ENCODE measurements at places on chromosomes 2 and 18.

DNA sequence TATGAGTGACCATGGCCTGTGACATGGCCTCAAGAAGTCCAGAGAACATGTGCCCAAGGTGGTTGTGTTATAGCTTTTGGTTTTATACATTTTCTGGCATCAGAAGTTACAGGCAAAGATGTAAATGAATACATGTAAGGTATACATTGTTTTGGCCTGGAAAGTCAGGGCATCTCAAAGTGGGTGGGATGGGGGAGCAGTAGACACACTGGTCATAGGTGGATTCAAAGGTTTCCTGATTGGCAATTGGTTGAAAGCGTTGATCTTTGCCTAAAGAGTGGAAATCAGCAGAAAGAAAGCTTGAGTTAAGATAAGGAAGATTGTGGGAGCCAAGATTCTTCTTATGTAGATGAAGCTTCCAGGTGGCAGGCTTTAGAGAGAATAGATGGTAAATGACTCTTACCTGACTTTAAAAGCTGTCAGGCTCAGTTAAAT, 62.1 kb upstream of the DYNAP start:
- no peak for DNase-seq

DNA sequence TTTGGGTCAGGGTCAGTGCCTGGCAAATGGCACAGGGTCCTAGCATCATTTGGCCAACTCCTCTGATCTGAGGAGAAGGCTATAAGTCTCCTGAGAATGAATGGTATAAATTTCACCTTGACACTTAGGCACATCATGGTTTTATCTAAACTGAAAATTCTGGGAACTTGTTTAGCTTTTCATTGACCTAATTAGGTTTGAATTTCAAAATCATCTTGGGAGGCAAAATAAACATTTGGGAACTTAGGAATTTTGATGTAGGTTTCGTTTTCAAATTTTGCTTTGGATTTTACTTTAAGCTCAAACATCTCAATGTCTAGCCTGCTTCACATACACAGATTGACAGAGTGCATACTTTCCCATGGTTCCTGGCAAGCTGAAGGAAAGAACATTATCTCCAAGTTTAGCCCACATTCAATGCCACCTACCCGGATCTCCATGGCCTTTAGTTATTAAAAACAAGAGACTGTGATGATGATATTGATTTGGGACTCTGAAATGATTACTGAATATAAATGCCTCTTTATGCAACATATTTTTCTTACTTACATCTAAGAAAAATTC, 44.5 kb downstream of the MYOM1 start:
- DNase-seq = no peak

- no peak for DNase-seq
Observed at GRCh38 chr2:51511002-51511401, 479.1 kb upstream of the NRXN1 start.

DNA sequence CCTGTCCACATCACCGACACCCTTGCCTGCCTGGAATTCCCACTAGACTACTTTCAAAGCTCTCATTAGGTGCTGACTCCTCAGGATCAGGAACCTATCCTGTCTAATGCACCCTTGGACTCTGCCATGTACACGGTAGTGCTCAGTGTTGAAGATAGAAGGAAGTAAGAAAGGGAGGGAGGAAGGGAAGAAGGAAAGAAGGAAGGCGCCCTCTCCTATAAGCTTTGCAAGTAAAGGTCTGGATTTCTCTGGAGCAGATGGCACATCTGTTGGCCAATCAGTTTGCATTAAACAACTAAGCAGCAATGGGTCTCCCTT, 45.3 kb downstream of the SCTR start:
- no peak for DNase-seq

DNA sequence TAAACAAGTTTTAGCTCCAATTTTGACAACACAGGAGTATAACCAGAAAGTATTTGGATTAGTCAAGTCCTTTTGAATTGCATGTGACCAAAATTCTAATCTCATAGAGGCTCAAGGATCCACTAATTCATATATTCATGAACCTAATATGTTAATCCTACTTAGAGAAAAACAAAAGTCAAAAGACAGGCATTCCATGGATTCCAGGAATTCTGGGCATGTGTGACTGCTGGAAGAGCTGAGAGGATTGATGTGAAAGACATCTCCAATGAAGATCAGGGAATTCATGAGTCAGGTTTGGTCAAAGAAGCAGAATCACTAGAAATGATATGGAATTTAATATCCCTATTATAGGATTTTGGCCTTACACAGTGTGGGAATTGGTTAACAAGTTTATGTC, 1494.6 kb upstream of the DDX18 start:
- no peak for DNase-seq

DNA sequence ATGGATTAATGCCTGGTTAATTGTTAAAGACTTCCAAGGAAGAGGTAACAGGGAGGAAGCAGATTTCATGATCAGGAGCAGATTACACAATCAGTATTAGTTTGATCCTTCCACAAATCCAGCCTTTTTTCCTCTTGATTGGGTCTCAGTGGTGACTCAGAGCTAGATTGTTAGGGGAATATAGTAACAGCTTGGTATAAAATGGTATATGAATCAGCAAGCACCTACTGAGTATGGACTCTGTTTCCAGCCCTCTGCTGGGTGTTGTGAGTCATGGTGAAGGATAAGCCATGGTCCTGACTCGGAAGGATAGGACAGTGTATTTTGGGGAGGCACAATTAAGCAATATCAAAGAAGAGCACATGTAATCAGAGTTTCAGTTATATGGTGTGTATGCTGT, 272.4 kb upstream of the DPP10 start:
- DNase-seq = no peak

DNA sequence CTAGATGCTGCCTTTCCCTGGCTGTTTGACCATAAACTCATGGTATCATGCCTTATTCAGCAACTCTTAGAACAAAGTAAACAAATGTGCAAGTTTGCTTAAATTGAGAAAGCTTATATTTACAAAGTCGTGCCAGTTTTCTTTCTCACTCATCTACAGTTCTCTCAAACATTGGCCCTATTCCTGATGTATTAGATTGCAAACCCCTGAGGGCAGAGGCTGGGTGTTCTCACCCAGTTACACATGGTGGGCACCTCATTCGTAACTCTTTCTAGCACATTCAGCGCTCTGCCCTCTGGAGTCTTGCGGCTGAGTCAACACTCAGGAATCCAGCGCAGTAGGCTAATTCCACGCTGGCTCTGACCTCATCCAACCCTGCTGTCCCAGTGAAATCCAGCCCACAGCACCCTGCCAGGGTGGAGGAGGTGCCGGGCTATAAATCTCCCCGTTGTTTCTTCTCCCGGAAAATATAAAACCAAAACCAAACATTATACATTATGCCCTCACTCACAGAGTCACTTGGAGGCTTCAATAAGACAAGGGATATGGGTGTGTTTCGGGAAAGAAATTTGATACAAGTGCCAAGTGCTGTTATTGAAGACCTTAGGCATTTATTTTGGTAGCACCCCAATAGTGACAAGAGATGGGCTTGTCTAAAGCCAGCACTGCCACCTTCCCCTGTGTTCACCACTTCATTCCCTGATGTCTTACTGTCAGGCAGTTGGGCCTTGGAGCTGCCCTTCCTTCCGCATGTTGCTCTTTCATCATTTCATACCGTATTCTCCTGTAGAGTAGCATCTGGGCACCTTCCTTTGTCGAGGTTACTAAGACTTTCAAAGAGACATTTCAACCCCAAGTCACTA, 287.4 kb downstream of the PRKCE start:
- no peak for DNase-seq

GRCh38 chr18:59272891-59273758, at the start of gene RAX:
Gene RAX, minus strand, starts transcription at chr18:59273454. Its CDS starts 248 bp downstream, at chr18:59273206.
- DNase-seq = no peak

GRCh38 chr2:6008186-6008585, 316.0 kb downstream of the SOX11 start:
- DNase-seq = no peak

DNA sequence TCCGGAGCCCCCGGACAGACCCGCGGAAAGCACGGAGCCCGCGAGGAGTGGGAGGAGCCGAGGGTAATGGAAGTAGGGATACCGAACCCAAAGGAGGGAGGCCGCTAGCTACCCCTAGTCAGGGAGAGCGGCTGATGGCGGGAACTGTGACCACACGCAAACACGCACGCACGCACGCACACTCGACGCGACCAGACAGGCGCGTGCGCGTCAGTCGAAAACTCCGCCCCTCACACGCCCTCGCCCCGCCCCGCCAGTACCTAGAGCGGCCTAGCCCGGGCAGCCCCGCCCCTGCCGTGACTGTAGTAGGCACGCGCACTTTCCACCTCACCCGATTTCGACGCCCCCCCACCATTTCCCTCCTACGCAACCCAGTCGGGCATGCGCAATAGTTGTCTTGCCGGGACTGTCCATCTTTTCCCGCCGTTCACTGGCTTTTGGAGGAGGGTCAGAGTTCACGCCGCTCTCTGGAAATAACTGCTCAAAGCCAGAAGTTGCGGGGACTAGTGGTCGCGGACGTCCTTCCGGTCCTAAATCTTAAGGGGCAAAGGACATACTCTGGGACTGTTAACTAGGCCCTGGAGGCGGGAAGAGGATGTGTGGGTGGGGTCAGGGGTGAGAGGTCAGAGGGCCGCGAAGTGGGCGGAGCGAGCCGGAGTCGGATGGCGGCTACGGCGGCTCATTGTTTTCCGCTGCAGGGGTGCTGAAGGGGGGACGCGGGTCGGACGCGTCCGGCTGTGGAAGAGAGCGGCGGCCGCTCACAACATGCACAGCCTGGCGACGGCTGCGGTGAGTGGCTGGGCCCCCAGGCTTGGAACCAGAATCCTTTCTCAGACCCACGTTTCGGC, at the start of the genes CNOT9 and USP37:
TSS of gene CNOT9 (plus strand) at position 650 of the 848 bp plus-strand sequence. CDS start at position 766, 116 bp downstream.
TSS of gene USP37 (minus strand) at position 162 of the 848 bp plus-strand sequence. CDS start 9,698 bp downstream, outside the sequence.
- peak; percentile 100 for DNase-seq

DNA sequence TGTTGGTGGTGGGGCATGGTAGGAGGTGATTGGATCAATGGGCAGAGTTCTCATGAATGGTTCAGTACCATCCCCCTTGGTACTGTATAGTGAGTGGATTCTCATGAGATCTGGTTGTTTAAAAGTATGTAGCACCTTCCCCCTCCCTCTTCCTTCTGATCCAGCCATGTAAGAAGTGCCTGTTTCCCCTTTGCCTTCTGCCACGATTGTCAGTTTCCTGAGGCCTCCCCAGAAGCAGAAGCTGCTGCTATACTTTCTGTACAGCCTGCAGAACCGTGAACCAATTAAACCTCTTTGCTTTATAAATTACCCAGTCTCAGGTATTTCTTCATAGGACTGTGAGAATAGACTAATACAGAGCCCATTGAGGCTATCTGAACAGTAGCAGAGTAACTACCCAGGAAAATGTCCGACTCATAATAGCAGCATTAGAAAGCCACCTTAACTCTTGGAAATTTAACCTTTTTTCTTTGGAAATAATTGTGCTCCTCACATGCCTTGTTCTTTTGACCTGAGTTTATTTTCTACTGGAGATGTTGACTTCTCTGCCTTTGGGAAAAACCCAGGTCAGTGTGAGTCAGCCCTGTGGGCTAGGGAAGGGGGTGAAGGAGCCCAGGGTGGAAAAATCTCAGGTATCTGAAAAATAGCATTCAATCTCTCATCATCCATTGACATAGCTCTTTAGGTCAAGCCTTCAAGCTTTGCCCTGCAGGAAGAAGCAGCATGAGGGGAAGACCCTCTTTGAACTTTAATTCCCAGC, 18.1 kb downstream of the CYP1B1 start:
- no peak for DNase-seq

GRCh38 chr2:134199123-134199522, 54.7 kb upstream of the MGAT5 start:
- DNase-seq = no peak

DNA sequence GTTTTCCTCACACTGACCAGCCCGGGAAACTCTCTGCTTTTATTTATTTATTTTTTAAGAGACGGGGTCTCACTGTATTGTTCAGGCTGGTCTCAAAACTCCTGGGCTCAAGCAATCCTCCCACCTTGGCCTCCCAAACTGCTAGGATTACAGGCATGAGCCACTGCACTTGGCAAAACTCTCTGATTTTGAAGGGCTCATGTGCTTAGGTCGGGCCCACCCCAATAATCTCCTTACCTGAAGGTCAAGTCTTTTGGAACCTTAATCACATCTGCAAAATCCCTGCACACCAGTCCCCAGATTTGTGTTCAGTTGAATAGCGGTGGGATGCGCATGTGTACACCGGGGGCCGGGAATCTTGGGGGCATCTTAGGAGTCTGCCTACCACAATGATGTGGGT, 7.7 kb upstream of the ECEL1 start:
- DNase-seq = no peak

DNA sequence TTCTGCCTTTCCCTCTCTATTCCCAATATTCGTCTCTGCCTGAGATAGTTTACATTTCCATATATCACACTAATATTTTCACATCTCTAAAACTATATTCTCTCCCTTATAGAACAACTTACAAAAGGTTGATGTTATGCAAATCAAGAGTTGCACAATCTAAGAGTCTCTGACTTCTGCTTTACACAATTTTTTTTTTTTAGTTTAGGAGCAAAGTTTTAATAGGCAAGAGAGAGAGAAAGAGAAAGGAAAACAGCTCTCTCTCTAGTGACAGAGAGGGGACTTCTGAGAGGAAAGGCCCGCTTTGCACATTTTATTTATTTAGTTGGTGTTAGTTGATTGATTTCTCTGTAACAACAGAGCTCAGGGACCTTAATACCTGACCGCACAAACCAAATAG, 380.2 kb downstream of the TXNL1 start:
- no peak for DNase-seq

GRCh38 chr18:21684731-21685130, 19.8 kb downstream of the ABHD3 start:
- DNase-seq = no peak

GRCh38 chr2:8244639-8245038, 437.2 kb upstream of the ID2 start:
- no peak for DNase-seq

DNA sequence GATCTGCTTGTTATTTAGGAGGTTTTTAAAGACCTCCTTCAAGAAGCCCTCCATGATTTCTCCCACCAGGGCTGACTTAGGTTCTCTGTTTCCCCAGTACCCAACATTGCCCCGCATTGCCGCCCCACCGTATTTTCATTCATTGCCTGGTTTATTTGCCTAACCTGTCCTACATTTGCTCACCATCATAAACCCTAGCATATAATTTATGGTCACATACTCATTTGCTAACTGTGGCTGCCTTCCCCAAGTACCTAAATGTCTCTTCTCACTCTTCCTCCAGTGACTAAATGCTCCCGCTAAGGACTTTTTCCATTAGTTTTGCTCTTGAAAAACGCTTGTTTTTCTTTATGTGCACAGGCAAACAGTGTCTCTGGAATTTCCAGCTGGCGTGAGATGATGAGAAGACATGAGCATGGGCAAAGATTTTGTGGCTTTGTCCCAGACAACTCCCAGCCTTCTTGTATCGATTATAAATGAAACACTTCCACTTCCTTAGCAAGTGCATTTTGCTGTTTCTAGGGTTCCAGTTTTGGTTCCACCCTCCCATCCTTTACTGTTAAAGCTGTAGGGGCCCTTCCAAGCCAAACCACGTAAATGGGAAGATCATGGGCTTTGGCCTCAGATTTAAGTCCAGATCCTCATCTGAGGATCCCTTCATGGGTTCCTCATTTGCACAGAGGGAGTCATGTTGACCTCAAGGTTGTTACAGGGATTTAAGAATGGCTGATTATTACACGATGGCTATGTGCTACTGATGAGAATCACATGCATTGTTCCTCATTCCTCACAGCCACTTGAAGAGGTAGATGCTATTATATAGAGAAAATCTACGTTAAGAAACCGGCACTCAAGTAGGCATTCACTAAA, 21.0 kb upstream of the ARMC9 start:
- no peak for DNase-seq

Measured in stimulated activated CD8-positive, alpha-beta memory T cell treated with anti-CD3 and anti-CD28 coated beads, Interleukin-15, amount 100 ng/mL, for 24 hours (primary cell).